ENCODE measurements at places on chromosomes 1 and 21. TPM values are rescaled to one million over a fixed set of nuclear protein-coding genes. Genes with fewer than 3 reads are reported as not detected.

ANKRD65 gene
- total RNA-seq = 1.6 TPM

ACBD6 gene
- total RNA-seq = 66.0 TPM

LMOD1 gene
- 50.1 TPM for total RNA-seq

GRCh38 chr1:31674626-31675025 is 29.2 kb downstream of the COL16A1 start:
- DNase-seq = no peak

GRCh38 chr1:183180218-183180617 is 5.8 kb upstream of the LAMC2 start:
- peak; percentile 70 for DNase-seq

GRCh38 chr1:60423146-60423780 is 349.7 kb upstream of the C1orf87 start:
- no peak for DNase-seq

DNA sequence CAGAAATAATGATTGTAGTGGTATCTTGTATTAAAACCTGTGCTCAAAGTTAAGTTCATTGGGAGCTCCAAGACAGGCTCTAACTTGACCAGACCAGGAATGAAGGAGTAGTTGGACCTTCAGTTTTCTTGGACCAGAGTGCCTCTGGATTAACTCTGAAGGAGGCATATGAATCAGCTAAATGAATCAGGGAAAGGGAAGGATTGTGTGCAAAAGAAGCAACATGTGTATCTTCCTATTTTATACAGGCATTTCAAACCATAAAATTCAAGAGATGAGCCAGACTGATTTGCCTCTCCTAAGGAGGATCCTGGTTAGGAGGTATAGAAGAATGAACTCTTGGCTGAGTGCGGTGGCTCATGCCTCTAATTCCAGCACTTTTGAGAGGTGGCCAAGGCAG is 71.4 kb downstream of the CC2D1B start:
- DNase-seq = no peak

- DNase-seq = no peak
Measured at GRCh38 chr1:156756355-156756754, 4.9 kb upstream of the HDGF start.

GRCh38 chr1:187654635-187655034 is 825.9 kb downstream of the PLA2G4A start:
- no peak for DNase-seq

DNA sequence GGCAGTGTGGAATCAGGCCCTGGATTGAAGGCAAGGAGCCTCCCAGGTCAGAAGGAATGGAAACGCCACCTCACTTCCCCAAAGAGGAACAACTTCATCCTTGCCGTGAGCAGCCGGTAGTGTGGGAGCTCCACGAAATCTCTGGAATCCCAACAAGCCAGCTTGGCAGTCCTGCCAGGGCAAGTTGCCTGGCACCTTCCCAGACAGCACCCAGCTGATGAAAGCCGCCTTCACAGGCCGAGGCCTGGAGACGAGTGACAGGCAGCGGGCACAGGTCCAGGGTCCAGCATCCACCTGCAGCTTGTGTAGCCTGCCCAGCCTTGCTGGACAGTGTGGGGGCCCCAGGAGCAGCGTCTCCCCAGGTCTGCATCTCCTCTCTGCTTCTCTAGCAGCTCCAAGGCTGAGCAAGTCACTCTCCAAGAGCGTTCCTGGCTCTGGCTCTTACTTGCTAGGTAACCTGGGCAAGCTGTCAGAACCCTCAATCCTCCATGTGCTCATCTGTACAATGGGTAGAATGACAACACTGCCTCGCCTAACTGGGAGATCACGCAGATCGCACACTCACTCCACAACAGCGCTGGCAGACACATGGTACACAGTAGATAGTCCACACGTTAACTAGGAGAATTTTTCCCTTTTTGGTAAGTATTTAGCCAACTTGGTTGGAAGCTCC is 43.0 kb downstream of the ACOT7 start:
- no peak for DNase-seq

Measured in fibroblast of villous mesenchyme (primary cell).